H7 (cell line): ENCODE measurements at places on chromosomes 13 and 19.
A peak's percentile ranks its signal among the peaks of the same experiment; 100 is the strongest.

DNA sequence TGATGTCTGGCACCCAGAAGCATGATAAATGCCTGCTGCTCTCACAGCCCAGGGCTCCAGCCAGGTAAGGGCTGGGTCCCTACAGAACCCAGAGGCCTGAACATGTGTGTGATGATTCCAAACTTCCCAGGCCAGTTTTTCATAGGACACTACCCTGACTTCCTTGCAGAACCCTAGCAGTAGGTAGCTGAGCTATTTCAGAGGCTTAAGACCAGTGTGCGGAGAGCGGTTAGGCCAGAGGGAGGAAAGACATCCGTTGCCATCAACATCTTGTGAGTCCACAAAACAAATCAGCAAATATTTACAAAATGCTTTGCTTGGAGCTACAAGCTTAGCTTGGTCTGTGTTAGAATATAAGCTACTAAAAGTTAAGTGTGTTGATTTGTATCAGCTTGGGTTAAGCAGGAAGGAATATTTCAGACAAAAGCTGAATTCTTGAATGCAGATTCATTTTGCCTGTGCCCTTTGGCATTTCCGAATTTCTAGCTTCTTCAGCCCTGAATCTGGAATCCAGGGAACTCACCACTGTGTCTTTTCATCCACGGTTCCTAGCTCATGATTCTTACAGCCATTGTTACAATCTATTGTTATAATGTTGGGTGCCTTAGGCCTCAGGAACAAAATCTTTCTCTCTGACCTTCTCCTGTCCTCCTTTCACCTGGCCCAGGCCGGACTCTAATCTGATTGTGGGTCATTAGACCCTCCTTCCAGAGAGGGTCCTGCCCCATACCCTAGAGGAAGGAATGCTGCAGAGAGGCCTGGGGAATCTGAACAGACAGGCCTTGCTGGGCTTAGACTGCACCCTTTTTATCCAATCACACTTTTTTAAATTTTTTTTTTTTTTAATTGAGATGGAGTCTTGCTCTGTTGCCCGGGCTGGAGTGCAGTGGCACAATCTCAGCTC is 12.4 kb downstream of the RAB20 start:
- no peak for DNase-seq

GRCh38 chr13:112247471-112248405 is 128.4 kb upstream of the SPACA7 start:
- peak; percentile 72 for DNase-seq

- peak; percentile 83 for DNase-seq
These were observed 37.6 kb upstream of the NANOS3 start for GRCh38 chr19:13839130-13839937.

DNA sequence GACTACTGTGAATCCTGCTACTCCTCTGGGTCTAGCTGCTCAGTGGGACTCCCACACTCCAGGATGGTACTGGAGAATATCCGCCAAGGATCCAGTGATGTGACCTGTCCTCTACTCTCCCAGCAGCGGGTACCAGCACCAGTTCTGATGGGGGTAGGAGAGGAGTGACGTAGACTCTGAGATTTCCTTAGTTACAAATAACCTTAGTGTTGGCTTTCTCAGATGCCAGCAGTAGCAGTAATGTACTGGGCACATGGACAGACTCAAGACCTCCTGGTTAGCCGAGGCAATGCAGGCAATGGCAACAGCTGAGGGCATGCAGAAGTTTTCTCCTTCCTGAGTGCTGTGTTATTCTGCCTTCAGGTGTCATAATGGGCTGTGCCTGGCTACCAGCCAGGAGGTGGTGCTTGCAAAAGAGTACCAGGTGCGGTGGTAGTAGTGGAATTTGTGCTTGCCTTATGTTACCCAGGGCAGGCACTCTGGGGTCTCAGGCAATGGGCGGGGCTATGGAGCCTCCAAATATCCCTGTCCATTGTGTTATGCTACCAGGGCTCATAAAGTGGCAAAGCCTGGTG is 105.3 kb upstream of the KLF5 start:
- no peak for DNase-seq

DNA sequence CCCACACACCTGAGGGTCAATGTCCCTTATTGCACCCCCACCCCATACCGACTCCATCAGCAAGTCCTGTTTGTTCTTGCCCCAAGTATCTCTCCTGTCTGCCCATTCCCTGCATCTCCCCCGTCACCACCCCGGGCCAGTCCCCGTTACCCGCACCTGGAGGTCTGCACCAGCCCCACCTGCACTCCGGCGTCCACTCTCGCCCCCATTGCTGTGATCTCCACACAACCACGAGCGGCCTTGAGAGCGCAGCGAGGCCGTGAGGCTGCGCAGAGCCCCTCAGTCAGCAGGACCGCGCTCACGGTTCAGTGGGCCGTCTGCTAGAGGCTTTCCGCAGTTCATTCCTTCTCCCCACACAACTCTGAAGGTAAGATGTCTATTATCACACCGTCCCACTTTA is 152.8 kb downstream of the KATNAL1 start:
- DNase-seq = no peak

GRCh38 chr13:54563286-54563685 is 1534.7 kb downstream of the OLFM4 start:
- no peak for DNase-seq

DNA sequence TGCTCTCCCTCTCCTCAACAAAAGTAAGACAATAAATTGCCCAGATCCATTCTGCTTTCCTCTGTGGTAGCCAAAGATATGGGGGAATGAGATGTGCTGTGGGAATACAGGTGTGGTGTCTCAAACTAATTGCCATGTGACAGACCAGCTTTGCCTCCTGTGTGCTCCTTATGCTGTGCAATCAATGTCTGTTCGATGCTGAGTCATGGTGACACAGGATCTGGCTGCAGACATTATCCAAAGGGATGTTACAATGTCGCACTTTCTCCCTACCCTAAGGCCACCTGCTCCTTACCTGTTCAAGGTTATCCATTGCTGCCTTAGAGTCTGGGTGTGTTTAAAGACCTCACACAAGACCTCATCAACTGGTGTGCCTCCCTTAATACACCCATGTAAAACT is 32.5 kb downstream of the FGF14 start:
- no peak for DNase-seq

DNA sequence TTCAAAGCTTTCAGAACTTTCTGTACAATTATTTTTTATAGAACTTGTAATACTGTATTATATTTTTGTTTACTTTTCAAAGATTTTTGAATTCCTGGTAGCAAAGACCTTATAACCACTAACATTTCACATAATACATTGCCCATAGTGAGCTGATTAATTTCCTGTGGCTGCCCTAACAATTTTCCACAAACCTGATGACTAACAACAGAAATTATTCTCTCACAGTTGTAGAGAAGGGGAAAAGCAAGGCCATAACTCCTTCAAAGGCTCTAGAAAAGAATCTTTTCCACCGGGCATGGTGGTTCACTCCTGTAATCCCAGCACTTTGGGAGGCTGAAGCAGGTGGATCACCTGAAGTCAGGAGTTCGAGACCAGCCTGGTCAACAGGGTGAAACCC is 19.1 kb downstream of the KLF12 start:
- no peak for DNase-seq

GRCh38 chr19:58558066-58558622 is at the start of gene UBE2M:
Gene UBE2M (minus strand): TSS chr19:58558611. CDS start chr19:58558381, 230 bp downstream.
- peak; percentile 73 for DNase-seq

DNA sequence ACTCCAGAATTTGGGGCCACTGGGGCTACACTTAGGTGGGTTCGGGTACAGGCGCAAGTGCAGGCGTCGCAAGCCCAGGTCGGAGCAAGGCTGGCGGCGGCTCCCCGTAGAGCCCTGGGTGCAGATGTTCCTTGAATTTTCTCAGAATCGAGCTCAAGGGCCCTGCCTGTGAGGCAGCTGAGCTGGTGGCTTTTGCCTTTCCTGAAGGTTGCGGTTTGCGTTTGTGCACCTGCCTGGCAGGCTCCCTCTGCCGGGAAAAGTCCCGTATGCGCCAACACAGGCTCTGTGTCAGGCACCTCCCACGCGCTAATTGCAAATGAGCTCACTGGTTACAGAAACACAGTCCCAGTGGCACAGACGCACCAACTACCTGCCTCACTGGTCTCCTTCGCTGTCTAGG is 5.9 kb downstream of the DOHH start:
- no peak for DNase-seq

DNA sequence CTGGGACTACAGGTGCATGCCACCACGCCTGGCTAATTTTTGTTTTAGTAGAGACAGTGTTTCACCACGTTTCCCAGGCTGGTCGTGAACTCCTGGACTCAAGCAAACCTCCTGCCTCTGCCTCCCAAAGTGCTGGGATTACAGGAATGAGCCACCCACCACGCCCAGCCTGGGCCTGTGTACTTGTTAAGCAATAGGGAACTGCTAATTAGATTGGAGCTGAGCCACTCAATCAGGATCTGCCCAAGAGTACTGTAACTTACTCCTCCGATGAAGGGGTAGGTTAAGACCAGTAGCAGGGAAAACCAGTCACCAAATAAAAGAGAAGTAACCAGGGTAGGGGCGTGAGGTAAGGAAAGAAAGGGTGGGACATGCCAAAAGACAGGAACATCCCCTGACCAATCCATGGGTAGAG is 2.3 kb downstream of the DDX39A start:
- no peak for DNase-seq

DNA sequence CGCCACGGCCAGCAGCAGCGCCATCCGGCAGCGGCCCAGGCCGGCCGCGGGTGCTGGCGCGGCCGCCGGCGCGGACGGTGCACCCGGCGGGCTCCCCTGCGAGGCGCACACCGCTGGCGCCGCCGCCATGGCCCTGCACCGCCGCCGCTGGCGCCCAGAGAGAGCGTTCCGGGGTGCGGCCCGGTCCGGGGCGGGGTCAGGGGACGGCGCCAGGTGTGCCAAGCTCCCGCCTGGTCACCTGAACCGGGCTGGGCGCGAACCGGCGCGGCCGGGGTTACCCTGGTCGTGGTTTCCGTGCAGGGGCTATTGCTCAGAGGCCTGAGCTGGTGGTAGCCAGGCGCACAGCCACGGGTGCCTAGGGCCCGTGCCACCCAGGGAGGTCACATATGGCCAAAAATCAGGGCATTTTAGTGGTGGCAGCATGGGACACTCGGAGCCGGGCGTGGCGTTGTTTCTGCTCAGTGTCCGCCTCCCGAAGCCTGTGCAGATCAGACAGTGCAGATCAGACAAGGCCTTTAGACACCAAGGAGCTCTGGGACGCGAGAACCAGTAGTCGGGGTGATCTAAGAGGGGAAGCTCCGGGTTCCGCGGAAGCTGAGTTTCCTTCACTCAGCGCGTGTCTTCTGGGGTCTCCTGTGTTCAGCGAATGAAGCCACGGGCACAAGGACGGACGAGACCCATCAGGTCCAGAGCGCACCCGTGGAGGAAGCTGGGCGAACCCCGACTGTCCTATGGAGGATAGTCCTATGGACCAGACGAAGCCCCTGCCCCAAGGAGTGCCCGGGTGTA is at the start of gene TMEM238:
Gene TMEM238, minus strand, starts transcription at position 162 of the 789 bp plus-strand sequence. Its CDS starts 33 bp downstream, at position 129.
- peak; percentile 75 for DNase-seq

DNA sequence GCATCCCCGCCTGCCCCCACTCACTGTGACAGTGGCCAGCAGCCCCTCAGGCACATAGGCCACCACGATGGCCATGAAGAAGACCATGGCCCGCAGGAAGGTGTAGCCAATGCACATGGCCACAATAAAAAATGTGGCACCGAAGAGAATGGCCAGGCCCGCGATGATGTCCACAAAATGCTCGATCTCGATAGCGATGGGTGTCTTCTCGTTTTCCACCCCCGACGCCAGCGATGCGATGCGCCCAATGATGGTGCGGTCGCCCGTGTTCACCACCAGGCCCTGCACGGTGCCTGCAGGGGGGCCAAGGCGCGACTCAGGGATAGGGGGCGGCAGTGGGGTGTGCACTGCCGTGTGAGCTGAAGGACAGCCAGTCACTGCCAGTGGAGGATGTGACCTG is 3.7 kb downstream of the ATP4A start:
- no peak for DNase-seq

DNA sequence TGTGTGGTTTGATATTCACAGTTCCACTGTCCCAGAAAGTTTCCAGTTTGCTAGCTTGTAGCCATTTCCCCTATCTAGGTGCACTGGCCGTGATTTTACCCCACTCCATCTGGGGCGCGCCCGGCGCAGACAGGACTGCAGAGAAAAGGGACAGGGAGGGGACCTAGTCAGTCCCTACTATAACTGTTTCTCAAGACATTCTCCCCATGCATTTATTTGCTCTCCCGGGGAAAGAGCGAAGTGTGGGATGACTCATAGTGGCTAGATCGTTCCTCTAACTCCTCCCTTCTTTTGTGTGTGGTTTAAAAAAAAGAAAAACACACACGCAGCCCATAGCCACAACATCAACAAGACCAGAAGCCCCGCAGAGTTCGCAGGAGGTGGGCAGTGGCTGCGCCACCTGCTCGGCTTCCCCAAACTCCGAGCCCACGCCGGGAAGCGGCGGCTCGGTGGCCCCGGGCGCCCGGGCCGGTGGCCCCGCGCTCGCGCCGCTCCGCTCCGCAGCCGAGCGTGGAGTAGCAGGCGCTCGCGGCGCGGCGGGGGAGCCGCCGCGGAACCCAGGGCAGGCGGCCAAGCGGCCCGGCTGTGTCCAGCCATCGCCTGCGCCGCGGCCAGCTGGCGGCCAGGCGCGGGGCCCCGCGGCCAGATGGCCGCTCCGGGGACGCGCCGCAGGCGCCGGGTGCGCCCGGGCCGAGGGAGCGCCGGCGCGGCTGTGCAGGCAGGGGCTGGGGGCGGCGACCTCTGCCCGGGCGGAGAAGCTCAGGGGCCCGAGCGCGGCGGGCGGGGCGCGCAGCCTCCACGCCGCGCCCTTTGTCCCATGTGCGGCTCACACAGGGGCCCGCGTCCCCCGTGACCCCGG is 653 bp downstream of the TMTC4 start:
- peak; percentile 88 for DNase-seq

DNA sequence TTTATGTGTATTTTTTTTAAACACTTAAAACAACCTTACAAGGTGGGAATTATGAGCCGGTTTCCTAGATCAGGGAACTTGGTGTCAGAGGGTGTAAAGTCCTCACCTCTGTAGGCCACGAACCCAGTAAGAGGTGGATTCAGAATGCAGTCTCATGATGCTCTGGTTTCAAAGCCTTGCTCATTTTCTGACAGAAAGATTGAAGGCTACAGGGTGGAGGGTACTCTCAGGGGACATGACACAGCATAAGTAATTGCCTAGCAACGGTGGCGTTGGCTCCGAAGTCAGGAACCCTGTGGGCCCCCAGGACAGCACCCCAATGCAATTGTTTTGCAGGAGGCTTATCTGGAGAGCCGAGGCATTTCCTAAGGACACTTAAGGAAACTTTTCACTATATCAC is 794.7 kb downstream of the EFNB2 start:
- DNase-seq = peak; percentile 6

GRCh38 chr13:101424381-101425155 is 8.3 kb upstream of the NALCN start:
- no peak for DNase-seq

GRCh38 chr13:42216422-42216735 is 55.6 kb upstream of the AKAP11 start:
- no peak for DNase-seq
